ENCODE measurements at places on chromosomes 3 and 15. TPM values are rescaled to one million over a fixed set of nuclear protein-coding genes. Genes with fewer than 3 reads are reported as not detected.

GRCh38 chr3:32968920-32969389, 17.5 kb downstream of the CCR4 start:
- no peak for DNase-seq

- DNase-seq: no peak
Measured at GRCh38 chr15:47724346-47724745, 7.0 kb downstream of the SEMA6D start.

GRCh38 chr3:109132801-109133473, 3.6 kb upstream of the C3orf85 start:
- DNase-seq: no peak

GRCh38 chr3:132038198-132038825, 3.5 kb upstream of the CPNE4 start:
- DNase-seq: peak; percentile 44

DNA sequence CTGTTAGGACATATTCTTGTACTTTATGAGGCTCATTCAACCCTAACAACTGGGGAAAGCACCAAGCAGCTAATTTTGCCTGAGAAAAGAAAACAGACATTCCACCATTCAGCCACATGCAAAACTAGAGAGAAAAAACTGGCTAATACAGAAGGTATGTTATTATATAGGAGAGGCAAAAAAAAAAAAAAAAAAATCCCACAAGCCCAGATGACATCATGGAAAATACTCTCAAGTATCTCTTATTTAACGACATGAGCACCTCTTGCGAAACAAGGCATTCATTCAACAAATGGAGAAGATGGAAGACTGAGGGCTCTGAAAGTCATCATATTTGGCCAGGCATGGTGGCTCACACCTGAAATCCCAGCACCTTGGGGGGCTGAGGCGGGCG, 61.5 kb downstream of the PRICKLE2 start:
- DNase-seq: no peak

DNA sequence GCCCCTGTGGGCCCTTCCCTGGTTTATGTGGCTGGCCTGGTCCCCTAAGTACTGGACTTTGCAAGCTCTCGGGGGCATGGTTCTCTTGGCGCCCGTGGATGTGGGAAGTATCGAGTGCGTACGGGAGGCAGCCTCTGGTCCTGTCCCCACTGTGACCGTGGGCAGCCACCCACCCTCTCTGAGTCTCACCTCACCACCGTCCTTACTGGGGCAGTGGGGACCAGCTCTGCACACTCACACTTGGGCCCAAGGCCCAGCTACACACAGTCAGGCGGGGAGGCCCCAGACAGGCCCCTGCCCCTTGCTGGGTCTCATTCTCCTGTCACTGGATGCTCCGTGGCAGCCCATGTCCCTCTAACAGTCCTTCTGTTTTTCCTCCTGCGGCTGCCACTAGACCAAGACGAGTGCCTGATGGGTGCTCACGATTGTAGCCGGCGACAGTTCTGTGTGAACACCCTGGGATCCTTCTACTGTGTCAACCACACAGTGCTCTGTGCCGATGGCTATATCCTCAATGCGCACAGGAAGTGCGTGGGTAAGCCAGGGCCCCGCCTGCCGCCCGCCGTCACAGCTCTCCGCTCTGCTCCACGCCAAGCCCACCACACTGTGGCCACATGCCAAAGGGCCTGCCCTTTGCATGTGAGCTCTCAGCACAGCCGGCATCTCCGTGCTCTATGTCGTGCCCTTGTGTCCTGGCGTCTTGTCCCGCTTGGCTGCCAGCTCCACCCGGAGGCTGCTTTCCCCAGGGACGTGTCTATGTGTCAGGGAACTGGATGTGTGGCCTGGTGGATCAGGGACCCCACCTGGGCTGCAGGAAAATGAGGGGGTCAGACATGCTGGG, 72.7 kb downstream of the FBLN2 start:
- no peak for DNase-seq

- DNase-seq: no peak
Measured at GRCh38 chr15:80099241-80099640, 39.8 kb downstream of the ZFAND6 start.

GRCh38 chr3:55885721-55886120, 398.6 kb upstream of the WNT5A start:
- no peak for DNase-seq

DNA sequence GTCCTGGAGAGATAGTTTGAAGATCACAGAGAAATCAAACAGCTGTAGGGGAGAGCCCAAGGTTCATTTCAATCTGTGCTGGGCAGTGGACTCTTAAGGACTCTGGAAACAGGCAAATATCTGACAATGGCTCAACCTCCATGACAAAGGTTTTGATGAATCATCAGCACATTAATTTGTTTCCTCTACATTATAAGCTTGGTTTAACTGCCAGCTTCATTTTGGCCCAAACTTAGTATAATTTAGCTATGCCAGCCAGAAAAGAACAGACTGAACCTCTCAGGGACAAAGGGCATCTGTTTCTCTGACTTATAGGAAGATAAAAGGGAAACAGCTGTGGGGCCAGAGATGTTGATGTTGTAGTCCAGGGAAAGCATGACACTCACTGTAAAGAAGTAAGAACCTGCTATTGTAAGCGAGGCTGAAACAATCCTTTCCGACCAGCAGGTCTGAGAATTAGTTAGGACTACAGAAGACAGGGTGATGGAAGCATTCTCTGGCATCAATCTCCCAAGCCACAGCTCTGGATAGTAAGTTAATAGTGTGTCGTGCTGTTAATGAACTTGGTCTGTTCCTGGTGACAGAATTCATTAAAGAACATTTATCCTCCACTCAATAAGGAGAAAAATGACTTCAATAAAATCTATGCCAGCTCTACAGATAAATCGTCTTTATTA, 110.1 kb downstream of the KCNMB2 start:
- no peak for DNase-seq

DNA sequence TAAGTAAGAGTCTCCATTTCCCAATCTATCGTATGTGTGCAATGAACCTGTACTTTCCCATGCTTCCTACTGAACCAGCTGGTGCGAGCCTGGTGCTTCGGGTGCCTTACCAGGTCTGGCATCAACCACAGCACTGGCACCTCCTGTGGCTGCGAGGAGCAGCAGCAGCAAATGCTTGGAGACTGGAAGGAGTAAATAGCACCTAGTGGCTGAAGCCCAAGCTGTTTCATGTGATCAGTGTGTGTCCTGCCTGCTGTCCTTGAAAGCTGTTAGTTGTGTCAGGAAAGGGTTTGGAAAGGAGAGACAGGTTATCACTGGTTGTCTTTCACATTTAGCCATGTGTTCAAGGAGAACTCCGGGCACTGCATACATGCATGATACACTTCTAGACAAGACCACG, 31.8 kb downstream of the PCOLCE2 start:
- DNase-seq: peak; percentile 51

DNA sequence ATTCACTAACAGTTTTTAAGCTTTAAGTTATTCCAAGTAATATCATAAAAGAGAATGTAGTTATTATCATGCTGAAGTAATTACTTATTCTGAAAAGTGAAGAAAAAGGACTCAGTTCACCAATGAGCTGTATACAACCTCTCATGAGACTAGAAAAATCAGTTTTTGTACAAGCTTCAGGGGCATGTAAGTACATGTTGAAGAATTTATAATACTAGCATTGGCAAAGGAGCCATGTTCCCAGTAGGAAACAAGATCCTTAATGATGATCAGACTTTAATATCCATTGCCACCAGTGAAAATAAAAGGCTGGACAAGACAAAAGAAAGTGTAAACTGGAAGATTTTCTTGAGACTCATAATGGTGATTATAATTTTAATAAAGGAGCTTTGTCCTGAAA, 532.8 kb downstream of the PLOD2 start:
- no peak for DNase-seq

DNA sequence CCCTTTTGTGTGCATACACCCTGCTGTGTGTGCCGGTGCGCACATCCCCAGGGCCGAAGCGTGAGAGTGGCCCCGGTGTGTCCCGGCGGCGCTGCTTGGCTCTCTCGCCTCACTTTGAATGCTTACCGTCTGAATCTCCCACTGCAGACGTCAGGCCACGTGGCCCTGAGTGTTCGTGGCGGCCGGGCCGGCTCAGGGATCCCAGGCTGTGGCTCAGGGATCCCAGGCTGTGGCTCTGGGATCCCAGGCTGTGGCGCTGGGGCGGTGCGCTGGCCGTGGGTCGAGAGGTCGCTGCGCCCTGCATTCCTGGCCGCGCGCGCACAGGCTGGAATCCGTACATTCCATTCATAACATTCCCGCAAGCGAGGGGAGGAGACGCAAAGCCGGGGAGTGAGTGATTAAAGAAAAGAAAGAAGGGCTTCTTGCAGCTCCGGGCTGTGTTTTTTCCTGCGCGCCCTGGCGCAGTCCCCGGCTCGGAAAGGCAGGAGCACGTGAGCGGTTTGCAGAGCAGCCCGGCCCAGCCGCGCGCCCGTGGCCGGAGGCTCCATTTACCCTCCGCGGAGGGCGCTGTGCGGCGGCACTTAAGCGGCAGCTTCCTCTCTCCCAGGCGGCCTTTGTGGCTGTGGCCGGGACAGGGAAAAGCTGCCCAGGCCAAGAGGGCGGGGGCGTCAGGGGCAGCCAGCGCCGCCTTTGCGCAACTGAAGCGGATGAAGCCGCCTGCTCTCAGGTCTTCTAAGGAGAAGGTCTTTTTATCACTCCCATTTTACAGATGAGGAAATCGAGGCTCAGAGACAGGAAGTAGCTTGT, 87.0 kb upstream of the ALDH1L1 start:
- DNase-seq: peak; percentile 97

GRCh38 chr3:71388535-71389120, 194.9 kb downstream of the FOXP1 start:
- DNase-seq: no peak

- no peak for DNase-seq
Measured at GRCh38 chr15:40064231-40064894, 25.4 kb upstream of the SRP14 start.

DNA sequence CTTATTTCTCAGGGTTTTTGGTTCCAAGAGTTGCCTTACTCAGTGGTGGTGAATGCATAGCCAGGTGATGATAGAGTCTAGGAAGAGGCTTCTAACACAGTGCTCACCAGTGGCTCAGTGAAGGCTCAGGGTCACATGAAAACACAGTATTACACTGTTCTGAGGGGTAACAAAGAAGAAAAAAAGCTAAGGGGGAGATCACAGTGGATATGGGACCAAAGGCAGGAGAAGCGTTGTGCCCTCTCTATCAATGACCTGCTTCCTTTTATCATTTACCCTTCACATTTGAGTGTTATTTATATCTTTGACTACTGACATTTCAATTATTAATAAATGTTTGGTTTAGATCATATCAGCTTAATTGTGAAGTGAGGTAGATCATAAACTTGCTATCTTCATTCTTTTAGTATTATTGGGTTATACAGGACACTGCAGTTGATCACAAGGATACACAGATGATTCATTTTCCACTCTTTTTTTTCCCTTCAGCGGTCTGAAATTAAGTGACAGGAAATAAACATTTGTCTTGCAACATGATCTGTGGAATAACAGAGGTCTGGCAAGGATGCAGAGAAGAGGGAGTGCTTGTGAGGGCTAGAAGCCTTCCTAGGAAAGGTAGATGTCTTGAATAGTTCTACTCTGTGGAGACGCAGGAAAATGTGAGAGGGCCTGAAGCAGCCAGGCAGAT, 171.7 kb downstream of the C3orf38 start:
- DNase-seq: no peak

- DNase-seq: no peak
Measured at GRCh38 chr3:56835650-56836227, 34.0 kb upstream of the ARHGEF3 start.

DNA sequence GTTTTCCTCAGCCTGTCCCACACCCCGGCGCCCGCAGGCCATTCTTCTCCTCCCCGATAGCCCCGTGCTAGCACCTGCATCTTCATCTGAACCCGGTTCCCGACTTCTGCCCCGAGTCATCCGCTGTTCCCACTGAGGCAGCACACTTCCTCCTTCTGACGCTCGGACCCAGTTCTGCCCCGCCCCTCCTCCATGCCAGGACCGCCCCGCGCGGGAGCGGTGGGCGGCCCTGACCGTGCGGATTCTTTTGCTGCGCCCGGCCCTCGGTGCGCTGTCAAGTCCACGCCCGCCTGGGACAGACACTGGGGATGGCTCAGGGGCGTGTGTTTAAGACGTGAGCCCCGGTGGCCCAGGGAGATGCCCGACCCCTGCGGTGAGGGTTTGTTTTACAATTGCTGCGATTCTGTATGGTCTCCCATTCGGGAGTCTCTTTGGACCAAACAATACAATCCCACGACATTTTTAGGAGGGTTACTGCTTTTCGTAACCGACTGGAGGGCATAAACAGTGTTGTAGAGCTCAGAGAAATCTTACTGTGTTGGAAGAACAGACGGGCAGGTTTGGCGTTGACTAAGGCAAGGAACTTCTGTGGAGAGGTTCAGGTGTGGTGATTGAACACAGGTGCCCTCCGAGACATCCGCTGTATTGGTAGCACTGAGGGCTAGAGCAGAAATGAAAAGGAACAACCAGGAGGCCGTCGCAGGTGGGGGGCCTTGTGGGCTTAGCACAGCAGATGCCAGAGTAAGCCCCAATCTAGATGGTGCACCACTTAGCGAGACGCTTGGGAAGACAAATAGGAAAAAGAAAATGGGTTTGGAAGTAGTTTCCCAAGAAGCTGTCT, 716 bp downstream of the PTPN23 start:
- DNase-seq: peak; percentile 86

DNA sequence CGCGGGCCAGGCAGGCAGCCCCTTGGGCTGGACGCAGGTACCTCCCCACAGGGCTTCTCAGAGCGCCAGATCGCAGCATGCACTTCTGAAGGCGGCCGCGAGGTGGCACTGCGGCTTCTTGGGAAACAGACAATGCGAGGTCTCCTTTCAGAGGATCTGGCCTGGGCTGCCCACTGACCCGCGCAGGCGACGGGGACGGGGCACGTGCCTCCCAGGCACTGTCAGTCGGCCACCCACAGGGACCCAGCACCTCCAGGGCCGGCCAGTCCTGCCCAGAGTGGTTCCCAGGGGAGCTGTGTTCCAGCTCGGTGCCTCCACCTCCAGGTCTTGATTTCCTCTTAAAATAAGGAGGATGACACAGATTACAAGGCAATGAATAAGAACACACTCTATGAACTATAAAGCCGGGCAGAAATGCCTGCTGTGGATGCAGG, 24.4 kb upstream of the TXNRD3 start:
- DNase-seq: peak; percentile 94

GRCh38 chr3:30526031-30526430, 80.4 kb upstream of the TGFBR2 start:
- no peak for DNase-seq

DNA sequence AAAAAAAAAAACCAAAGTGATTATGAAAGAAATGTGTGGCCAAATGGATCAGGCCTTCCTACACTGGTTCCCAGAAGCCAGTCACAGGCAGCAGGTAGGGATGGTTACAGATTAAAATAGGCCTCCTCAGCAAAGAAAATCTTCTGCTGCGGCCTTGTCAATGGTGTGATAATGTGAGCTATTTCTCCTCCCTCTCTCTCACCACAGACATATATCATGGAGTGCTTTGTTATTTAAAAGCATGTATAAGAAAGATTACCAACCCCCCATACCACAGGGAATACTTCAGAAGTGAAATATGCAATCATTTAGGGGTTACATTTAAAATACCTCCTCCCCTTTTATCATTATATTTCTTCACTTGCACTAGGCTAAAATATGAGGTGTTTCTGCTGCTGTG, 32.2 kb upstream of the LRTM1 start:
- DNase-seq: no peak

Gene KCNH8
- total RNA-seq: 2.3 TPM

Gene DNASE1L3
- not detected for total RNA-seq

Gene HYKK
- total RNA-seq: 2.0 TPM

Gene FGD5
- 0.25 TPM for total RNA-seq

Gene PLA2G4E
- not detected for total RNA-seq

Gene CADM2
- total RNA-seq: 6.8 TPM

Gene CKMT1A
- 1.7 TPM for total RNA-seq

Gene TRPM1
- not detected for total RNA-seq

Gene GOLGA8G
- total RNA-seq: not detected

Gene GOLGA6L9
- 12.1 TPM for total RNA-seq

Gene KBTBD13
- not detected for total RNA-seq

Gene PTPN9
- 11.4 TPM for total RNA-seq

Gene GRK7
- not detected for total RNA-seq

Gene B3GNT5
- total RNA-seq: 14.1 TPM

Gene ISLR
- total RNA-seq: 0.68 TPM
